T-helper 17 cell (primary cell): ENCODE measurements at places on chromosomes 11 and 22.

DNA sequence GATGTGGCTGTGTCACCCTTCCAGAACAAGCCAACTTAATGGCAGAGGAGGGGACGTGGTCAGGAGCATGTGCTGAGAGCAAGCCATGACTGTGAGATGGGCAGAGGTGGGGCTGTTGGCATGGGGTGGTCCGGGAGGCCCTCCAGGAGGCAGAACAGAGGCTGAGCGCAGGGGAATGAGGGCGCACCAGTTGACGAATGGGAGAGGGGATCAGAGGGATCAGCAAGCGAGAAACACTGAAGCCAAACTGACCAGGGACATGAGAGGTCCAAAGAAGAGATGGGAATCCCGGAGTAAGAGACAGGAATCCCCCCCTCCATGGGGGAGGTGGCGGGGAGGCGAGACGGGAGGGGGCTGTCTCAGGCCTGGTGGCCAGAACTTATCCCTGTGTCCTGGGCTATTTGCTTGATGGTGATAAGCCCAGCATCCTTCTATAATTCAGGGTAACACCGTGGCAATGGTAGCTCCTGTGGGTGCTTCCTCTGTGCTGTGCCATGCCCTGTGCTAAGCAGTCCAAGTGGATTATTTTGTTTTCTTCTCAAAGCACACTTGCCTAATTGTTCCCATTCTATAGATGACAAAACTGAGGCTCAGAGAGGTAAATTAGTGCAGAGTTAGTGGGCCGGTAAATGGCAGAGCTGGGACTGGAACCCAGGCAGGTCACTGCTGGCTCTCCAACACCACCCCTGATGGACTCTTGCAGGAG lies 83.4 kb upstream of the SHISAL1 start:
- no peak for DNase-seq

DNA sequence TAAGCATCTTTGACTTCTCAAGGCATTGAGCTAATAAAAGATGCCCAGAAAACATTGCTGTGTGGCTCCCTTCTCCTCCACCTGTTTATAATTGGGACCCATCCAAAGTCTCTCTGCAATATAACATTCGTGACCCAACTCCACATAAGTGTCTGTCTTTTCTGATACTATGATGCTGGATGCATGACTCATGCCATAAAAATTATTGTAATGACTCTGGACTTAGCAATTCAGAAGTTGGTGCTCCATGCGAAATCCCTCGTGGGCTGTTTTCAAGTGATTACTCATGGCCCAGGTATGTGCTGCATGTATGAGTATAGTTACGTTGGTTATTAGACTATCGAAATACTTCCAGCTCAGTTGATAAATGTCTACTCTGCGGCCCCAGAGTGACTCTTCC lies 11.7 kb downstream of the FJX1 start:
- DNase-seq = no peak

DNA sequence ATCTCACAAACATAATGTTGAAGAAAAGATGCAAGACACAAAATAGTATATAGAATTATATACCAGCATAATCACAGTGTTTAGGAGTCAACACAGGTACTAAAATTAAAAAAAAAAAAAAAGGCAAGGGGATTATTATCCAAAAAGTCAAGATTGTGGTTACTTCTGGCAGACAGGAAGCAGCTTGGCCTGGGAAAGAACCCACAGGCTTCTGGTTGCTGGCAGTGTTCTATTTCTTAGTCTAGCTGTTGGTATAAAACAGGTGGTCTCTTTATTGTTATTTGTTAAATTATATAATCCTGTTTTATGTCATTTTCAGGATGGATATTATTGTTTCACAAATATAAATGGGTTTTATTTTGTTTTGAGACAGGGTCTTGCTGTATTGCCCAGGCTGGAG lies 54.0 kb downstream of the C11orf58 start:
- no peak for DNase-seq

DNA sequence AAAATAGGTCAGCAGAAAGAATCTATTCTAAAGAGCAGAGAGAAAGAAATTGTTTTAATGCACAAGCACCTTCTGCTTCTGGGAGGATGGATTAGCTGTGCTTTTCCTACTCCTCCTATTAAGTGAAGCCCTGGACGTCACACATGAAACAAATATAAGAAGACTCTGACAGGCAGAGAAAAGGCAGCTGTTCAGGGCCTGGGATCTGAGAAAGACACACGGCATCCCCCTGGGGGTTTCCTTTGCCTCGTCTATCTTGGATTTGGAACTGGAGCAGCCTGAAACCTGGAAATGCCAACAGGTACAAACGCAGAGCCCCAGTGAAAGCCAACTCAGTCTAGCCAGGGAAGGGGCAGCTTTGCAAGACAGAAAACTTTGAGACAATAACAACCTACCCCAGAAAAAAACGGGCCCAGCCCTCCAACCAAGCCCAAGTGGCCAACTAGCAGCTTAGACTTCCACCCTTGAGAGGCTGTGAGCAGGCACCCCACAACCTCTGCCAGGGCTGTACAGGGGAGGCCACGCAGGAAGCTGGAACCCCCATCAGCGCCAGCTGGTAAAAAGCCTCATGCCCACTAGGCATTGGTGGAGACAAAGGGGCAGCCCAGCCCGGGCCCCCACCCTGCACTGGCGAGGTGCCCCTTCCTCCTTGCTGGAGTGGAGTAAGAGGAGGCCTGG lies 7.3 kb downstream of the CERK start:
- no peak for DNase-seq
